HS-5 (cell line): ENCODE measurements at places on chromosomes 12 and 14.

DNA sequence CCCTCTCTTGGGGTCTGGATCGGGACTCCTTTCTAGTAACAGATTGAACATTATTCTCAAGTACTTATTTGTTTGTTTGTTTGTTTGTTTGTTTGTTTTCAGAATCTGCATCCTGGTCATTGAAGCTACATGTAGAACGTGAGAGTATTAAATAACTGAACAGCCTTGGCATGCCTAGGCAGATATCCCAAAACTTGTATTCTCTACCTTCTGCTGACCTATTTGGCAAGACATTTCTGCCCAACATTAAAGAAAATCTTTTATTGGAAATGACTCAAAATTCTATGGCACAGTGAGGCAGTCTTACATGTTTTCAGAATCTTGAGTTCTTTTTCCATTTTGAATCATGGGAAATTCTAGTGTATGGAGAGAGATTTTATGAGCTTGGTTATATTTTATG is 165.1 kb upstream of the CNOT2 start:
- no peak for DNase-seq

DNA sequence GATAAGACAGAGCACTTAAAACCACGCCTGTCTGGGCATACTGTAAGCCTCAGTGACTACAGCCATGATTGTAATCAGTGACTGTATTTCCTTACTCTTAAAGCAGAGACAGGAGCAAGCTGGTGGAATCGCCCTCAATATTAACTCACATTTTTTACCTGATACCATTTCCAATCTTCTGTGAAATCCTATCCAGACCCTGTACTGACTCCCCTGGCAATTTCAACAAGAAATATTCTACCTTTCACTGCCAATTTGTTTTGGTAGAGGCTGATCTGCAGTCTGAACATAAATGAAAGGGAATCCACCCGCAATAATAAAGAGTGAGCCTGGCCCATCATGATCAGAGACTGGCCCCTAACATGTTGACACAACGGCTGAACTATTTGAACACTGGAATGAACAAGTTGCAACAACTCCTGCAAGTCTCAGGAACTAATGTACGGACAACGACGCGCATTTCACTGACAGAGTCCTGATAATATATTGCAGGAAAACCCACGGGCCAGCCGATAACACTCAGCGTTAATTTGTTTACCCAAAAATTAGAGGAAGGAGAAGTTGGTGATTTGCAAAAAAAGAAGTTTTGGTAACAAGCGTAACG is 195.5 kb upstream of the BTG1 start:
- no peak for DNase-seq

DNA sequence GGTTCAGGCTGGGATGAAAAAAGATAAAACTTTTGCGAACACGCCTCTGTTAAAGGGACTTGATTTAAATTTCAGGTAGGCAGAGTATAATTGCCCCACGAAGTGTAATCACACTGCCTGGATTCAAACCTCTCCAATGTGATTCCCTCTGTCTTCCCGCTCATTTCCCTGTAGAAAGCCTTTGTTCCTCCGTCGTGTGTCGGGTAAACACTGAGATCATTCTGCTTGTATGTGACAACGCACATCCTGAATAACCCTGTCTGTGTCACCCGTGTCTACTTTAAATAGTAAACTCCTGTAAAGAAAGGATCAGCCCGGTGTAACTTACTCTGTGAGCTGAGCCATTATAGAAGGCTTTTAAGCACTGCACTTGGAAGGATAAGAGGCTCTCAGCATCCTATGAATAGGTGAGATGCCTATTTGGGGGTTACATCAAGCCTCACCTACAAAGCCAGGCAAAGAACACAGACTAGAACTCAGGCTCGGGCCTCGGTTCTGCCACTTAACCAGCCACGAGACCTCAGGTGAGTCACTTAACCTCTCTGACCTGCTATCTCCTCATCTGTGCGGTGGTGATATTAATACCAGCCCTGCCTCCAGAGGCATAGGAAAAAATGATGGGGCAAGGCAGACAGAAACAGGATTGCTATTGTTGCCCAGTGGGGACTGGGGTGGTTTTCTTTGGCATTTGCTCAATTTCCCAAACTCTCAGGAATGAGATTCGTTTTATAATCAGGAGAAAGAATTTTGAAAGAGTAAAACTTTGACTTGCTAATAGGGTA is 74.2 kb downstream of the RBM19 start:
- no peak for DNase-seq

- DNase-seq, result no peak
Observed at GRCh38 chr14:62064751-62065323, 302.6 kb downstream of the SNAPC1 start.
